Foreskin keratinocyte (primary cell): ENCODE measurements at places on chromosomes 5 and 9.

- DNase-seq: peak; percentile 79
Observed at GRCh38 chr5:17398431-17398830, 99.6 kb upstream of the TAF11L2 start.

- no peak for DNase-seq
Observed at GRCh38 chr9:125703662-125704061, 3.3 kb downstream of the MAPKAP1 start.

- no peak for DNase-seq
Observed at GRCh38 chr5:2908086-2908485, 156.6 kb upstream of the IRX2 start.

- peak; percentile 44 for DNase-seq
Observed at GRCh38 chr9:110357505-110357904, 19.8 kb upstream of the TXNDC8 start.

DNA sequence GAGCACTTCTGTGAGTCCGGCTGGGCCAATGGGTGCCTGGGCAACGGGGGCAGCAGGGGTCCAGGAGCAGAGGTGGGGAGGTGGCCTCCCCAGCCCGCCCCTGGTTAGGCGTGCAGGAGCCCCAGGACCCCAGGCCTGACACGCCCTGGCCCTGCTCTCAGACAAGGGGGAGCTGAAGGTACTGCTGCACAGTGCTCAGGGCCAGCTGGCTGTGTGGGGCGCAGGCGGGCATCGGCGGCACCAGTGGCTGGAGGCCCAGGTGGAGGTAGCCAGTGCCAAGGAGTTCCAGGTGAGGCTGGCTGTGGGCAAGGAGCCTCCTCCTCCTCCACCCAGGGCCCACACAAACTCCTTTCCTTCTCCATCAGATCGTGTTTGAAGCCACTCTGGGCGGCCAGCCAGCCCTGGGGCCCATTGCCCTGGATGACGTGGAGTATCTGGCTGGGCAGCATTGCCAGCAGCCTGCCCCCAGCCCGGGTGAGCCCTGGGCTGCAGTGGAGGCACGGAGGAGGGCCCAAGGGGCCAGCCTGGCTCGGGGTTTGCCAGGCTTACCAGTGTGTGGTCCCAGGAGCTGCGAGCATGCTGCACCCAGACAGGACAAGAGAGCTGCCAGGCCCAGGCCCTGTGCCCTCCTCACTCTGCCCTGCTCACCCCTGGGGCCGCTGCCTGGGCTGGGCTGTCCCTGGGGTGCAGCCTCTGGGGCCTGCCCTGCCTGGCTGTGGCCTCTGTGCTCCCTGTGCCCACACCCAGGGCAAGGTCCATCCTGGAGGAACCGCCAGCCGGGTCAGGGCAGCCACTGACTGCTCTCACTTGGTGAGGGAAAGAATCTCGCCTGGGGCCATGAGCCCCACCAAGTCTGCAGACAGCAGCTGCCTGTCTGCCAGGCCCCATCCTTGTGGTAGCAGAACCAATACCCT, 7.0 kb downstream of the MAMDC4 start:
- DNase-seq: no peak

GRCh38 chr9:17481565-17481964, 97.3 kb upstream of the SH3GL2 start:
- no peak for DNase-seq
